Left renal pelvis (tissue), 4 donors: ENCODE measurements at places on chromosomes 1 and 21. TPM values are rescaled to one million over a fixed set of nuclear protein-coding genes. Genes with fewer than 3 reads are reported as not detected.

DNAJB4 gene
- 44.8 TPM for polyA plus RNA-seq

CACNA1S gene
- 0.30 TPM for polyA plus RNA-seq

RIPK4 gene
- 14.3 TPM for polyA plus RNA-seq

ERICH3 gene
- polyA plus RNA-seq = 0.76 TPM

F3 gene
- polyA plus RNA-seq = 48.8 TPM

RAB42 gene
- 2.6 TPM for polyA plus RNA-seq

CFH gene
- polyA plus RNA-seq = 72.6 TPM

RHD gene
- 3.8 TPM for polyA plus RNA-seq

ADAMTS1 gene
- polyA plus RNA-seq = 91.9 TPM

SYPL2 gene
- polyA plus RNA-seq = 12.7 TPM

- DNase-seq = no peak
Measured at GRCh38 chr1:155933591-155934096, 569 bp downstream of the KHDC4 start.

- no peak for DNase-seq
Measured at GRCh38 chr1:244304156-244304555, 147.6 kb downstream of the ADSS2 start.

DNA sequence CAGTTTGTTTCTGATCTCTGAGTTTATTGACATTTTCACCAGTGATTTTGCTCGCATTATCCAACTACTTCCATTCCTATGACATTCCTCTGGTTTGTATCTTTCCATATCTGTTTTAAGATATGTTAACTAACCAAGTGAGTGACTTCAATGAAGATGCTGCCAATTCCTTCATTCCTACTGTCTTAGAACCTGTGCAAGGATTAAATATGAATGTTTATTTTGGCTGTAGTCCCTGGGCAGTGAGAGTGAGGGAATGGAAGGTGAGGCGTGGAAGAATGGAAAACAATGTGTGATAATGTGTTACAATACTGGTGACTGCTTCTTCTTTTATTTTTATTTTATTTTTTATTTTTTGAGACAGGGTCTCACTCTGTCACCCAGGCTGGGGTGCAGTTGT lies 183.0 kb downstream of the SDCCAG8 start:
- no peak for DNase-seq

- DNase-seq = no peak
Measured at GRCh38 chr1:4169991-4170390, 269.9 kb upstream of the C1orf174 start.

DNA sequence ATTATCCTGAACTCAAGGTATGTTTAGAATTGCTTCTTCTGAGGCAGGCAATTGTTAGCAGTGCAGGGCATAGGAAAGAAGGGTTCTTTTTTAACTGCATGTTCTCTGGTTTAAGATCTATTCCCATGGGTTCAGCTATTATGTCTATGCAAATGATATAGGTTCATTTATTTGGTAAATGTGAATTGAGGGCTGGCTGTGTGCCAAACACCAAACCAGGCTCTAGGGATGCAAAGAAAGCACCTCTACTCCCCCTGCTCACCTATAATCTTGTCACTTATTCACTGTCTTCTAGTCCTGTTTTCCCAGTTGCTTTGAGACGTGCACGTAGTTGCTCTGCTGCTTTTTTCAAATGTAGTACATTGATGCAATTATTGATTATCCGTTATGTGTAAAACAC lies 691 bp upstream of the KIFAP3 start:
- no peak for DNase-seq

- DNase-seq = no peak
Measured at GRCh38 chr1:219544163-219544846, 68.6 kb downstream of the ZC3H11B start.

- DNase-seq = no peak
Measured at GRCh38 chr1:214473862-214474261, 77.5 kb downstream of the PTPN14 start.

DNA sequence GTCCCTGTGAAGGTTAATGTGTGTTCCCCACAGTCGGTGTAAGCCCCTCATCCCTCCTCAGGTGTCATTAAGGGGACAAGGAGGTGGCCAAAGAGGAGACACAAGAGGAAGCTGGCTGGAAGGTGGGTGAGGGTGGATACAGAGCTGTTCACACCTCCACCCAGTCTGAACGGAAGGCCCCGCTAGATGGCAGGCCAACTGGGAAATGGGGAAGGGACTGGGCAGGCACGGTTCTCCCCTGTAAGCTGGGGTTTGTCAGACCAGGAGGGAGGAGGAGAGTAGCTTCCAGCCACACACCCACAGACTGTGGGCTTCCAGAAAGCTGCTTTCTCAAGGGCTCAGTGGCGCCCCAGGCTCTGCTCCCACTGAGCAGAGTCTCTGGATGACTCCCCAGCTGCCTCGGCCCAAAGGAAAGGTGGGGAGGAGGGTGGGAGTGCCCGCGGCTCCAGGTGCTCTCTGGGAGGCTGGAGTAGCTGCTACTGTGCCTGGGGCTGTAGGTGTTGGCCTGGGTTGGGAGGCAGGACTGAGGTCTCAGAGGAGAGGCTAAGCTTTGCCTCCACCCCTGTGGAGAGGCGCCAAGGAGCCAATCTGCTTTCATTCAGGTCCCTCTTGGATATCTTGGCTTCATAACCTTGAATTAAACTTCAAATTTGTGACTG lies 41.2 kb downstream of the PCP4 start:
- DNase-seq = no peak

- DNase-seq = no peak
Measured at GRCh38 chr1:109282497-109282951, 421 bp downstream of the PSRC1 start.

- no peak for DNase-seq
Measured at GRCh38 chr1:77031106-77031662, 163.9 kb downstream of the ST6GALNAC5 start.

- no peak for DNase-seq
Measured at GRCh38 chr1:20867847-20868246, 80.7 kb upstream of the HP1BP3 start.

- DNase-seq = no peak
Measured at GRCh38 chr1:89723144-89723543, 90.2 kb downstream of the LRRC8C start.

DNA sequence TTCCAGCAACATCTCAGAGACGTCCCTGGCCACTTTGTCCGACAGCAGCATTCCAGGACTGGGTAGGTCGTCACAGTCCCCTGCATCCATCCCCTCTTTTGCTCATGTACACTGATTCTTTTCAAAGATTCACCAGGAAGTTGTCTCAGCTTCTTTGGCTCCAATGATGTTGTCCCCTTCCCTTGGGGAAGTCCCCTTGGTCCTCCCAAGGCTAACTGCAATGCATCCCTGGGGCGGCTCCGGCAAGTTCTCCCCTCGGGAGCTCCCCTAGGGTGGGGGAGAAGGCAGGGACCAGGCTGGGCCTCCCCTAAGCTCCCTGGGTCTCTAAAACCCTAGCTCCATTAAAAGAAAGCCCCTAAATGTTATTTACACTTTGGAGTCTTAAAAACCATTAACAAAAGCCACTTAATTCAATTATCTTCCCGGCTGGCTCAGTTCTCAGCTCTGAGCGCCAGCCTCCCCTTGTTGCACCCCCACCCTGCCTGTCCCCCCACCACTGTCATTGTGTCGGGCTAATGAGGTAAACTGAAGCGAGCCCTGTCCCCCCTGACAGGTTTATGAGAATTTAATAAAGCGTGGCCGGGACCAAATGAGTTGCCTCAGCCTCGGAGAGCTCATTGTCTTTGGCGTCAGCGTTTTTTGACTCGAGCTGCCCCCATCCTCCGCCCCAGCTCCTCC lies 25.3 kb downstream of the KNCN start:
- no peak for DNase-seq

DNA sequence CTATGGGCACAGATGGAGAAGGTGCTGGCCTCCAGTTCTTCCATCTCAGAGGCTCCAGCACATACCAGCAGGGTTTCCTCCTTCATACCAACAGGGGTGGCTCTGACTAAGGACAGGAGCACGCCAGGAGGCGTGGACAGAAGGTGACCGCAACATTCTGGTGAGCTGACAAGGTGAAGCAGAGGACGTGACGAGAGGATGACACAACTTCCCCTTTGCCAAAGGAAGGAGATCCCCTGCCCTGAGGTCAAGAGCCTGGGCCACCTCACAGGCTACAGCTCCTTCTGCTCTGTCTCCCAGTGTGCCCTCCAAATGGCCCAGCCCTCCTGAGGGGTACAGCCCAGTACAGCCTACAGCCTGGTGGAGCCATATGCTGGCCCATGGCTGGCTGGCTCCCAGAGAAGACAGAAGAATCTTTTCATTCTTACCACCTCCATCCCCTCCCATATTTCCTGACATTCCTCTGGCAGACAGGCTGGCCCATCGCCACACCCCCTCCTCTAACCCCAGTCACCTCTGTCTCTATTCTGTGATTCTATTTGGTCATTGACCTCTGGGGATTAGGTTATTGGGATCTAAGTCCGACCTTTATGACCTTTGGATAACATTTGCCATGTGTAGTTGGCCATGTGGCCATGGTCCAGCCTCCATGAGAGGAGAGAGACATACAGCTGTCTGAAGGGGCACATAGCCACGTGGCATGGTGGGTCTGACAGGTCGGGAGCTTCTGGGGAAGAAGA lies 5.1 kb upstream of the LAMB3 start:
- DNase-seq = no peak

GRCh38 chr1:113479713-113480676 lies 89.7 kb downstream of the MAGI3 start:
- no peak for DNase-seq

GRCh38 chr1:193434319-193434718 lies 247.9 kb upstream of the B3GALT2 start:
- DNase-seq = no peak

- DNase-seq = no peak
Measured at GRCh38 chr1:78831731-78832360, 174.7 kb downstream of the ADGRL4 start.
